ENCODE measurements at places on chromosomes 1 and 21.

DNA sequence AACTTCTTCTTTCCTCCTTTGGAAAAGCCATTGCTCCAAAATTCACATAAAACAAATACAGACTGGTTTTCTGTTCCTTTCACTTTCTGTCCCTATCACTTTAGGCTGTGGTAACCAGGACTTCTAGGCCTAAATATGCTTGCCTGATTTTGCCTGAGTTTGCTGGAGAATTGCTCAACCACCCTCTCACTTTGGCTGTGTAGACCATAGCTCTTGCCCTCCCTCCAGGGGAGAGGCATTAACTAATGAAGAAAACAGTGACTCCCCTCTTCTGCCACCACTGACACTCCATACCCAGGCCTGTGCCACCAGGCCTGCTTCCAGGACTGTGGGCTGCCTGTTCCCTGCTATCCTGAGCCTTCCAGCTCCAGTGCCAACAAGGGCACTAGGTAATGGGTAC is 163.5 kb downstream of the TOMM20 start:
- DNase-seq: no peak

DNA sequence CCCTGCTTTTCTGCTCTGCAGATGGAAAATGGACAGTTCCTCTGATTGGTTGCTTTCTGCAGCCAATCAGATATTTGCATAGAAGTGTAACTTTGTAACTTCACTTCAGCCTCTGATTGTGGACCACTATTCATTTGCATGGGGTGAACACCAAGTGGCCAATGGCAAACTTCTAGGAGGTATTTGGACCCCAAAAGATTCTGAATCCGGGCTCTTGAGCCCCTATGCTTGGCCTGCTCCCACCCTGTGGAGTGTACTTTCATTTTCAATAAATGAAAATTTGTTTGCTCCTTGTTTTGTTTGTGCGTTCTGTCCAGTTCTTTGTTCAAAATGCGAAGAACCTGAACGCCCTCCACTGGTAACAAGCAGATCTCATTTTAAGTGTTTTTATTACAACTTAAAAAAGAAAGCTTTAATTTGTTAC is 6.4 kb upstream of the GSTM4 start:
- no peak for DNase-seq

- DNase-seq: no peak
Observed at GRCh38 chr1:184972315-184973055, 1.8 kb downstream of the NIBAN1 start.

GRCh38 chr1:215397106-215397505 is 170.0 kb upstream of the KCTD3 start:
- DNase-seq: no peak

DNA sequence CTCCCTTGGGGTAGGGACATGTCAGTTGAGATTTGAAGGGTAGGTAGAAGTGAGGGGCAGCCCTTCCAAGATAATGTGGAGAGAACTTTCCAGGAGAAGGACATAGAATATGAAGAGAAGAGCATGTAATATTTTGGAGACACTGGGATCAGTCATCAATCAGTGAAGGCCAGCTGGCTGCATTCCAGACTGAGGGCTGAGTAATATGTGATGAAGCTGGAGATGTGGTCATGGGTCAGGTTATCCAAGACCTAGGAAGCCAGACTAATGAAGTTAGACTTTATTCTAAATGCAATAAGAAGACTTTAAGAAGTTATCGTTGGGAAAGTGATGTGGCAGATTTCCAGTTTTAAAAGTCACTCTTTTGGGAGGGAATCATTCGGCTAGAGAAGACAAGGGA is 262.0 kb downstream of the HMCN1 start:
- DNase-seq: no peak

- no peak for DNase-seq
Observed at GRCh38 chr21:16608209-16608830, 878.5 kb downstream of the USP25 start.

GRCh38 chr1:31848381-31848897 is 32.6 kb upstream of the SPOCD1 start:
- DNase-seq: no peak

GRCh38 chr1:94122201-94122970 is 1.4 kb upstream of the ABCA4 start:
- no peak for DNase-seq

DNA sequence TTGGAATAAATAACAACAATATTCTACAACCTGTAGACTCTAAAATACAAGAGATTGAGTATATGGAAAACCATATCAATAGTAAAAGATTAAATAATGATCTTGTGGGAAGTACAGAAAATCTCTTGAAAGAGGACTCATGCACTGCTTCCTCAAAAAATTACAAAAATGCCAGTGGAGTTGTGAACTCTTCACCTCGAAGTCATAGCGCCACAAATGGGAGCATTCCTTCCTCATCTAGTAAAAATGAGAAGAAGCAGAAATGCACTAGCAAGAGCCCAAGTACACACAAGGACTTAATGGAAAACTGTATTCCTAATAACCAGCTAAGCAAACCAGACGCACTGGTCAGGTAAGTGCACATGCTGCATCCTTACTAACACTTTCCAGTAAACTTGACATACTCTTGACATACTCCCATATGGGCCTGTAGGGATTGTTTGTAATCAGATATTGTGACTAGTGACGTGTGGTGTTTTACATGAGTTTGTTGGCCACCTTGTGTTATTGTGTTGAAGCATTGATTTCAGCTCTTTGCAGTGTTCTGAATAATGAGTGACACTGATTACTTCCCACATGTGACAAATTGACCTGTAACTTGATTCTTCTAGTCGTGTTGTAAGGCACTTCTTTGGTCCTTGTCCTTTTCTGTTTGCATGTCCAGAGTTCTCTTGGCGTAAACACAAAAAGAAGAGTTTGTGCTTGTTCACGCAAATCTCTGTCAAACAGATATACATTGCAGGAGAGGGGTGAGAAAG is 28.0 kb downstream of the MACO1 start:
- no peak for DNase-seq

GRCh38 chr1:239418681-239419080 is 32.3 kb downstream of the CHRM3 start:
- DNase-seq: no peak

GRCh38 chr1:174960362-174960761 is 39.4 kb upstream of the CACYBP start:
- DNase-seq: no peak

All from uterus (tissue), 4 donors.